ENCODE measurements at places on chromosomes 16 and 17.

DNA sequence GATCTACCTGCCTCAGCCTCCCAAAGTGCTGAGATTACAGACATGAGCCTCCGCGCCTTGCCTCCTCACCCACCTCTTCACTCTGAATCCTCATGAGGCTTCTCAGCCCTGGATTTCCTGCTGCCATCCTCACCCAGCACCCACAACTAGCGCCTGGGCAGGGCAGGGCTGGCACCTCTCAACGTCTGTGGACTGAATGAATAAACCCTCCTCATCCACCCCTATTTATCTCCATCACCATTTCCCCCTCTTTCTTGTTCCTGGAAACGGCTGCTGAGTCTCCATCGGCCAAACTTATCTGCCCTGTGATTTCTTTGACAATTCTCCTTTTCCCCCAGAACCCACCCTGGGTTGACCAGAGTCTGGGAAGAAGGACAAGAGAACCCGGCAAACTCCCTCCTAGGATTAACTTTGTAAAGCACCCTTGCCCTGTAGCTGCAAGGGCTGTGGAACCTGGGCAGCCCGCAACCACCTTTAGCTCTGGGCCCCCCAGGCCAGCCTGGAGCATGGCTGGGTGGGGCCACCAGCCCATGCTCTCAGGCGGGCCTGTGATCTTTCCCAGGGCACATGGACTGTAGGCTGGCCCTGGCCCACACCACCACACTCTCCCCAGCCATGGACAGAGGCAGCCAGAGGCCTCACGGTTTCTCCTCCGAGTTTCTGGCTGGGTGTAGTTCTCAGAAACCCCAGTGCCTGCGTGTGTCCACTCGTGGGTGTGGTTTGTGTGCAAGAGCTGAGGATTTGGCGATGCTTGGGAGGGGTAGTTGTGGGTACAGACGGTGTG is 2.4 kb downstream of the SPN start:
- DNase-seq, result no peak

DNA sequence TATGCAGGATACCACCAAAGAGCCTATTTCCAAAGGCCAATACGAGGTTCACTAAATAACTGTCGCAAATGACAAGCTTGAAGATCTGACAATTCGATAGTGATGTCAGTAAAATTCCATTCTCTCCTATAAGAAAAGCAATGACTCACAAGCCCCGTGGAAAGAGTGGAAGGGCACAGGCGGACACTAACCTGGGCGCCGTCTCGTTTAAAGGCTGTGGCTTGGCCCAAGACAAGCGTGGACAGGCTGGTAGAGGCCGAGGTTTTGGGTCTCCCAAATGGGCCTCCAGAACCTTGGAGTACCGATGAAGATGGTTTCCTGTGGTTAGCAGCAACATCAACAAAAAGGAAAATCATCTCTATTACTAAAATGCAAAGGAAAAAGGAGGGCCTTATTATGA is 16.5 kb upstream of the SLC38A8 start:
- DNase-seq, result no peak

- no peak for DNase-seq
Measured at GRCh38 chr16:81448154-81449131, 3.8 kb downstream of the CMIP start.

- DNase-seq, result no peak
Measured at GRCh38 chr16:12796498-12796897, 7.2 kb downstream of the CPPED1 start.

DNA sequence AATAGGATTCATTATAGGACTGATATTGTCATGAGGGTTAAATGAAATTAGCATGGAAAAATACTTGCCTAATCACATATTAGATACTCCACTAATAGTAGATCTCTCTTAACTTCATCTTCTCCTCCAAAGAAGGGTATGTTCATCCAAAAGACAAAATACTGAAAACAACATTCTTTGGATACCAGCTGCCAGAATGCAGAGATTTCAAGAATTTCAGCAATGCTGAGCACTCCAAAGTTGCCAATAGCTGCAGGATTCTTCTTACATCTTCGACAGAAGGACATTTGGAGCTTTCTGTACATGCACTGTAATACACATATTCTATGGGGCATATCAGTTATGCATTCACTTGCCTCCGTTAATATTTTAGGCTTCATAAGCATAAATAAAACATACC is 436.5 kb downstream of the HAPSTR1 start:
- no peak for DNase-seq

DNA sequence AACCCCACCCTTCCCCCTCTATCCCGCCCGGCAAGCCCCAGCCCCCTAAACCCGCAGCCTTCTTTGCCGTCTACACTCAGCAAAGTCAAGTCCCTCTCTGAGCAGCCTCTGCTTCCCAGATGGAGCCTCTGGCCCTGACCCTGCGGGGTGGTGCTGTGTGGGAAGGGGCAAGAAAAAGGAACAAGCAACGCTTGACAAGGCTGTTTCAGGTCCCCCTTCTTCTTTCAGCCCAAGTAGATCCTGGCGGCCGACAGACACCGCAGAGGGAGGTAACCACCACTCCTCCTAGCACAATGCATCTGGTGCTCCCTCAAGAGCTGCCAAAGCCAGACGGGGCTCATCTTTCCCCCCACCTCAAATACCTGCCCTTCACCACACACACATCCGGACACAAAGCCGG is 178.3 kb downstream of the ENGASE start:
- peak; percentile 73 for DNase-seq

- DNase-seq, result no peak
Measured at GRCh38 chr16:66032841-66033240, 333.6 kb upstream of the CDH5 start.
